ENCODE measurements at places on chromosomes 1 and 21. TPM values are rescaled to one million over a fixed set of nuclear protein-coding genes. Genes with fewer than 3 reads are reported as not detected.

Gene LIN9
- total RNA-seq, result 9.1 TPM

Gene WLS
- 140 TPM for total RNA-seq

Gene PLEKHA6
- total RNA-seq, result 4.4 TPM

Gene ZNF695
- 3.5 TPM for total RNA-seq

Gene UMODL1
- total RNA-seq, result 0.10 TPM

Measured in tongue (tissue), 3 donors.